ENCODE measurements at places on chromosomes 4 and X.
A peak's percentile ranks its signal among the peaks of the same experiment; 100 is the strongest.

DNA sequence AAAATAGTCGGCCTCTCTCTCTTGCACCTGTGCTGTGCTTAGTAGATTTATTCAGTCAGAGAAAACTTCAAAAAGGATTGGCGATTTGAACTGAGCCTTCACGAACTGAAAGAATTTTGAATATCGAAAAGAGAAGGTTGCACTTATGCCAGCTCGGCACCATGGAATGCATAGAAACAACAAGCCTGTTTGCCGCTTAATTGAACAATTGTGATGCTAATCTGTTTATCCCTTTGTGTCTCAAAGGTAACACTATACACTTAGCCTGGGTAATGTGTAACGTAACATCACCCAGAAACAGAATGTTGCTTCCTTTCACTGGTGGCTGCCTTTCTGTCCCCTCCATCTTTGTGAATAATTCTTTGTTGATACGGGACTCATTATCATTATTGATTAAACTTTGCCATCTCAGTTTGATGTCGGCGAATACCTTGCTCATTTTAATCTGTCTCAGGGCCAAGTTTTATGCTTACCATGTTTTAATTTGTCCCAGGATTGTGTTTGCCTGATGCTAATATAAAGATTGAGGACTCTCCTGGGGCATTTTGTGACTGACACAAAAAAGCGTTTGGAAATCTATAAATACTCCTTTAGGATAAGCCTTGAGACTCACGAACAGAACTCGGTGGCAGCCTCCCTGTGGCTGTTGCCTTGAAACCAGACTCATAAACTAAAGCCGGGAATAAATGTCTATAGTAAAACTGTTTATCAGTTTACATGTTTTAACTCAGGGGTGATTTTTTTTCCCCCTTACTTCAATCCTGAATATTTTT lies 400.5 kb downstream of the RAPGEF2 start:
- no peak for DNase-seq

DNA sequence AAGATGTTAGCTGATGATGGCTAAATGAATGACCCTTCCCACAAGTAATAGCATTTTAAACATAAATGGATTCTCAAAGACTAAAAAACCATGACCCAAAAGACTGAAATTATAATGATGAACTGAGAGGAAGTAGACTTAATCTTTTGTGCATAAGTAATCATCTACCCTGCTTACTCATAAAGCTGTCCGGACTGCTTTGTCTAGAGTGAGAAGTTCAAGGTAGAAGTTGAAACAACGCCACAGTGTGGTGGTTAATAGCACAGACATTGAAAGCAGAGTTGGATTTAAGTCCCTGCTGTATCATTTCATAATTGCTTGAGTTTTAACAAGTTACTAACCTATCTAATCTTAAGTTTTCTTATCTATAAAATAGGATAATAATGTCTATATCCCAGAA lies 346.6 kb downstream of the CENPC start:
- DNase-seq: peak; percentile 56

GRCh38 chr4:129623233-129623875 lies 527.4 kb downstream of the C4orf33 start:
- DNase-seq: peak; percentile 81

DNA sequence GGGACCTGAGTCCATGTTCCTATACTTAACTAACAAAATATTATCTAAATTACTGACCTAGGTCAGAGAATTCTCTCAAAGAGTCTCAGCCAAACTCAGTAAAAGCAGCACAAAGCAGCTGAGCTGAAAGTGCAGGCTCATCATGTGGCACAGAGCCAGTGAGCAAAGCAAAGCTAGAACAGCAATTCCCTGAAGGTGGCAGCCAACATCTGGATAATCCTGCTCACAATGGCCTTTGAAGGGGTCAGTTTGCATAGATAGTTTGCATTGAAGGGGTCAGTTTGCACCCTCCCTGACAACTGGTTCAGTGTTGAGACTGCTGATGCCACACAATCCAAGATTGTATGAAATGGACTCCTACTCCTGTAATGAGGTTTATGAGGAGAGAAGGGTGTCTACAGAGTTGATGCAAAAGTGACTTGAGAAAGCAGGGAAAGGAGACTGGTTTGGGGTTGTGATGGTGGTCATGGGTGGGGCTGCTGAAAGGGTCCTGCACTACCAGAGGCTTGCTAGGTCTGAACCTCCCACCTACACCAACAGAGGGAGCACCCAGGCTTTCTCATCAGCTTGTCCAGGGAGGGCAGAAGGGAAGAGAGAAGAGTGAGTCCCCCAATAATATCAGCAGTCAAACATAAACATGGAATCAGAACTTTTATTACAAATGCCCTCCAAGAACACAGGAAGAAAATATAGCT lies 39.7 kb downstream of the TRIM61 start:
- peak; percentile 30 for DNase-seq

GRCh38 chrX:78321809-78322208 lies 5.6 kb downstream of the CYSLTR1 start:
- peak; percentile 87 for DNase-seq

GRCh38 chrX:10508891-10509290 lies 111.5 kb downstream of the MID1 start:
- DNase-seq: no peak

GRCh38 chrX:15903186-15903681 lies 48.6 kb upstream of the AP1S2 start:
- peak; percentile 0 for DNase-seq

DNA sequence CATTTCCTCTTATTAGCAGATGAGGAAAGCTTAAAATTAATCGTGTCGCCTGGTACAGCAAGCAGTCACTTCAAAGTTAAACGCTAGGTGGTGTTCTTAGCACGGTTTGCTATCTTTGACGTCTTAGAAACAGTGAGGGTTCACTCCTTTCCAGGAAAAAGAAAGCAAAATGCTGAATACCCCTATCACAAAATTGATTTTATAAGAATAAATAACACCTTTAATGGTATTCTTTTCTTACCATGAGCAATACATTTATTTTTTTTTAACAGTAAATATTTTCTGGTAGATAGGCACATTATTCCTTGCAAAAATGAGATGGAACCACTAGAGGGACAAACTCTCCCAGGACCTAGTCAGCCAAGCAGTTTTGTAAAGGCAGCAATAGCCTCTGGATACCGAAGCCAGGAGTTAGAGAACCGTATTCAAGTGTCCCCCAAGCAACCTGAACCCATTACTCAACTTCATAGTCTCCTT lies 153.9 kb downstream of the KDR start:
- peak; percentile 99 for DNase-seq

DNA sequence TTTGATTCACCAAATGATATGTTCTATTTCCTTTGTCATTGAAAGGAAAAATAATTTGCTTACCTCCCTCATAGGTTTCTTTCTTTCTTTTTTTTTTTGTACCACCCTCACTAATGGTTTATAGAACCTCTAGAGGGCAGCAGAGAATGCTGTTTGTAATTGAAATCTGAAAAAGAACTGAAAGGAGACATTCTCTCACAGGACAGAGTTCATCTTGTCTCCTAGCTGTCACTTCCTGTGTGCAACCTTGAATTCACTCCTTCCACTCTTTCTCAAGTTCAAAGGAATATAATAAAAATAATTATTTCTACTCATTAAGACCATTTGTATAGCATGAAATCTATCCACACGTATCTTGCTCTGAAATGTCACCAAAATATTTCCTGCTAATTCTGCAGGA lies 51.0 kb downstream of the GUCY1B1 start:
- peak; percentile 89 for DNase-seq

GRCh38 chr4:1793496-1793840 lies 375 bp downstream of the FGFR3 start:
- DNase-seq: peak; percentile 16

GRCh38 chr4:165199722-165200121 lies 7.6 kb upstream of the KLHL2 start:
- DNase-seq: no peak

DNA sequence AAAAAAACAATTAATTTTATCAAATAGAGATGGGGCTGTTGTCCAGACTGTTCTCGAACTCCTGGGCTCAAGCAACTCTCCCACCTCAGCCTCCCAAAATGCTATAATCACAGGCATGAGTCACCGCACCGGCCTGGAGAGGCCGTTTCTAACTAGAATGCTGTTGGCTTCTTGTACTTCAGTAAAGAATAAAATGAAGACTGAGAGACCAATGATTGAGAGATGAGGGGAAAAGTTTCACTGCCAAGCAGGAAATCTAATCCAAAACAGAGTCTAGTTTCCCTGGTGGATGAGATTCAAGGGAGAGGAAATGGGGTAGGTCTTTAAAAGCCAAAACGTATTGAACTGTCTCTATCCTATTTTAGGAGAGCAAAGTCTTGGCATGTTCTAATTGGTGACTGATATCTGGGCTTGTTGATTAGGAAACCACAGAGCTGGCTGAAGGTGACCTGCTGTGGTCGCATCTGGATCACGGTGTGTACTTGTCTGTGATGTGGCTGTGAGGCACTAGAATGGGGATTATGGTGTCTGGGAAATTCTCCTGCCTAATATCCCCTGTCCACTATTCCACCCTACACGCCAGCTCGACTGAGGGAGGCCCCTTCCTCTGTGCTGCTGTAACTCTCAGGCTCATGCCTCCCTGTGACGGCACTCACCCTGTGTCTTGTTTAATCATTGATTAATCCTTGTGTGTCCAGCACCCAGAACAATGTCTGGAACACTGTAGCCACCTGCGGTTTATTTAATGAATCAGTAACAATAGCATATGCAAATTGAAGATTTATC lies 15.0 kb upstream of the TRIM2 start:
- no peak for DNase-seq
